ENCODE measurements at places on chromosomes 5 and 9.

- DNase-seq, result no peak
Measured at GRCh38 chr9:61674882-61675281, 485.0 kb downstream of the SPATA31A7 start.

DNA sequence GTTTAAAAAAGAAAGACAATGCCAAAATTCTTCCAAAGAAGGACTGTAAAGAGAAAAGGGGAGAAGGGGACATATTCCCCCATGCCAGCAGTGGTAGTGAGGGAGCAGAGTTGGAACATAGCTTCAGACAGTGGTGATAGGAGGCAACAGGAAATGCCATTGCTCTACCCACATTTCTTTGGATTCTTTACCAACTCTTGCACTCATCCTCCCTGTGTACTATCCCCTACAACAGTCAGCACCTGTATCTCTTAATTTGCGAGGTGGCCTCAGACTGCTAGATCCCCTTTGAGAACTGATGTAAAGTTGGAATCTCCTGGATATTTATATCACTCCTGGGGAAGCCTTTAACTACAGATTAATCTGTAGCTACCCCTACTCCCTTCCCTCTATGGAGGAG is 320.6 kb upstream of the PTGER4 start:
- DNase-seq, result no peak

GRCh38 chr9:94821098-94821887 is 94.8 kb downstream of the AOPEP start:
- DNase-seq, result no peak

GRCh38 chr5:109062664-109063063 is 315.0 kb downstream of the FER start:
- DNase-seq, result no peak

GRCh38 chr9:112754578-112754977 is 4.0 kb downstream of the SNX30 start:
- no peak for DNase-seq

DNA sequence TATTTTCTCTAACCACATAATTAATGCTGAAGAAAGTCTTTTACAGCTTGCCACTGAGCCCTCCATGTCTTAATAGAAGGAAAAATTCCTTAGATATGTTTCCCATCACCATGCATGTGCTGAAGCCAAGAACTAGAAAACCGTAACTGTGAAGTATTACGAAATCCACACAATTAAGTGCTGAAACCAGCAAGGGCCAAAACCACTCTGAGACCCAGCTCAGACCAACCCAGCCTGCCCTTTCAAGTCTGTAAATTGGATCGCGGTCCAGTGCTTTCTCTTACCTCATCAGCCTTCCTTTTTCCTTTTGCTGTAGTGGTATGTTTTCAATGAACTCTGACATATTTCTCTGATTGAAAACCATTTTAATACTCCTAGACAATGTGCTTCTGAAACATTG is 26.3 kb downstream of the SEMA5A start:
- no peak for DNase-seq
